ENCODE measurements at places on chromosomes 3 and 15.

GRCh38 chr3:43503067-43503728 is 118.6 kb downstream of the ANO10 start:
- no peak for DNase-seq

GRCh38 chr3:160296591-160296990 is 71.4 kb downstream of the C3orf80 start:
- DNase-seq = no peak

DNA sequence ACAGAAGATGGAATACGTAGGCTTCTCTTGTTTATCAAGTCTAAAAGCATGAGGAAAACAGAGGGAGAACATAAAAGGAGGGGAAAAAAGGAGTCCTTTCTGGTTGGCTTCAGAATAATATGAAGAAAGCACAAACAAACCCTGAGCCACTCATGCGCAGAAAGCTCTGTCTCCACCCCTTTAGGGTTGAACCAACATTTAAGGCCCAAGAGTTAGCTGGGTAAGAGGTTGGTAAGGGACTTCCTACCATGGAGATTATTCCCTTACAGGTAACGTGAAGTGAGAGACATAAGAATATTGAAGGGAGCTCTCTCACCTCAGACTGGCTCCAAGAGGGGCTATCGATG is 145.3 kb downstream of the RORA start:
- no peak for DNase-seq

DNA sequence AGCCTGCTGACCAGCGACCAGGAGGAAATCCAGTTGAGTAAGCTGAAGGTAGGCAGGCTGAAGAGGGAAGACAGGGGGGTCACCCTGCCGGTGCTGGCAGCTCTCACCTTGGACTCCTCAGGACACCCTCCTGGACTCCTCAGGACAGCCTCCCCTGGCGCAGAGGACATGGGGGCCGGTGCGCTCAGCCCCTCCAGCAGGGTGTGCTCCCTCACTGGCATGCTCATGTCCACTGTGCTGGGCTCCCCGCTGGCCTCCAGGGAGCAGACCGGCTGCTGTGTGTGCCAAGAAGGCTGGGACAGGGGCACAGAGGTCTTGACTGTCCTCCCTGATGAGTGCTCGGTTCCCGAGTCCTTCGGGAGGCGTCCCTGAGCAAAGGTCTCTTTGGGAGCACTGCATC is 183.6 kb downstream of the ATP10A start:
- no peak for DNase-seq

GRCh38 chr3:86792316-86792715 is 198.6 kb downstream of the VGLL3 start:
- DNase-seq = no peak

DNA sequence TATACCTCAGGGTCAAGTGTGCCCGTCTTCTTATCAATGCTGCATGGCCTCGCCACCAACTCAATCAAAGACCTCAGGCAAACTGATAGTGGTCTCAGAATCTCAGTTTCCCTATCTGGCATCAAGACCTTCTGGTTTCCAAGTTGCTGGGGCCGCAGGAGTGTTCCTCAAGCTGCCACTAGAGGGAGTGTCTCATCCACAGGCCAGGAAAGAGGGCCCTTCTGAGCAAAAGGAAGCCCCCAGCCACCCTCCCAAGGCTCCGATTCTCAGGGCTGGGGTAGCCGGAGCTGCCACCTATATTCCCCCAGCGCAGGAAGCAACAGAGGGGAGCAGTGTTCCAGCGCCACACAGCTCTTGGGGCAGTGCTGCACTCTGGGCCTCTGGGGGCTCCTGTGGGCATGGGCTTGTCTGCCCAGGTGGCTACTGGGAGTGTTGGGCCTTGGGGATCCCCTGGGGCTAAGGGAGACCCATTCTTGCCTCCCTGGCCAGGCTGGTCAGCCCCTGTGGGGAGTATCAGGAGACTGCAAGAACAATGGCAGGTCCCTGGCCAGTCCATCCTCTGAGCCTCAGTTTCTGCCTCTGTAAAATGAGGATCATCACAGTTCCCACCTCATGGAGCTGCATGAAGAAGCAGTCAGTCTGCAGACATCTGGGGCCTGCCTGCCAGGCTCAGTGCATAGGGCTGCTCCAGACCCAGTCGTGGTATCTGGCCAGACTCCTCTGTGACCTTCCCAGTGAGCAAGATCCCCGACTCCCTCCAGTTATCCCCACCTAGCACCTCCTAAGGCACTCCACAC is 23.4 kb upstream of the SEC13 start:
- DNase-seq = peak; percentile 38

GRCh38 chr3:197798863-197799262 is 7.8 kb downstream of the LRCH3 start:
- no peak for DNase-seq

GRCh38 chr3:155426524-155427230 is 133.2 kb upstream of the STRIT1 start:
- DNase-seq = no peak

- DNase-seq = no peak
Observed at GRCh38 chr3:48130321-48130904, 57.8 kb downstream of the CDC25A start.

DNA sequence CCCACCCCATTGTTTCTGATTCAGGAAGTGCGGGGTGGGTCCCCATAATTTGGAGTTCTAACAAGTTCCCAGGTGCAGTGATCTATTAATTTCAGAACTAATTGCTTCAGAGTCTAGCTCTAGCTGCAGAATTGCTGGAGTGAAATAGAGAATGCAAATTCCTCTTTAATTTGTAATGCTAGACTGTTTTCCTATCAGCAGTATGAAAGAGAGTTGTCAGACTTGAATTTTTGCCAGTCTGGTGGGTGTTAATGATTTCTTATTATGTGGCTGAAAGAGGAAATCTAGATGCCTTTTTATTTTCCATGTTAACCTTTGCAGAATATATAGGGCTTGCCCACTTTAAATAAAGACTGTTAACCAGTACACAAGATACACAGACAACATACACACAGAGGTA is 23.7 kb downstream of the APH1B start:
- DNase-seq = no peak

- DNase-seq = no peak
Observed at GRCh38 chr3:106108925-106109324, 240.1 kb upstream of the CBLB start.

GRCh38 chr3:15861163-15861562 is 63.4 kb upstream of the ANKRD28 start:
- no peak for DNase-seq

- DNase-seq = no peak
Observed at GRCh38 chr15:71538181-71538580, 272.2 kb upstream of the NR2E3 start.

- no peak for DNase-seq
Observed at GRCh38 chr3:127585163-127585812, 5.2 kb downstream of the TPRA1 start.

DNA sequence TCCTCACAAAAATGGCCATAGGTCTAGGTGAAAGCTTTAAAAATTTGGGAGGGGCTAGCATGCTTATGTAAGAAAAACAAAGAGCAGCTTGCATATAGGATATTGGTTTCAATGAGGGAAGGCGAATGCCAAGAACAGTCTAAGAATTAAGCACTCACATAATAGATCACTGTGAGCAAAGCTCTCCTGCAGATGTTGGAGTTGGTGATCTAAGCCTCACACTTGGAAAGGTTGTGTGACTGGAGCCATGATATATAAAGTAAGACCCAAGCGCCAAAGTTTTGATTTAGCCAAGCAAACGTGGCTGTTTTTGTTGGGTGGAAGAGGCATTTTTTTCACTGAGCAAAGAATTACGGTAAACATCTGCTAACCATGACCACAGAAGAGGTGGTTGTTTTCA is 237.5 kb downstream of the FOXP1 start:
- DNase-seq = no peak

DNA sequence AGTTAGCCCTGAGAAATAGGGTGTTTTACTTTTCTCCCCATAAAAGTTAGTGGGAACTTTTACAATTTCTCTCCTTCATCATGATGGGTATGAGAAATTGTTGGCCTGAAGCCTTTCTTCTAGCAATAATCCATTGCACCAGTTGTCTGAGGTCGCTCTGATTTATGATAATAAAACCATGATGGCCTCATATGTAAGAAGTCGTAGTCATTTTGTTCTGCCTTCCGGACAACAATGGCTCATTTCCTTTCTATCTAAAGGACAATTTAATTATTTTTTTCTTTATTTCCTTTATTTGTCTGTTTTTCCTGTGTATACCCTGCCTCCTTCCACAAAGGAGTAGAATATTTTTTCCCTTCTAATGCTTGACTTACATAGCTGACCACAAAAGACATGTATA is 31.6 kb upstream of the GNB4 start:
- no peak for DNase-seq

GRCh38 chr15:65631503-65631902 is 9.8 kb downstream of the SLC24A1 start:
- no peak for DNase-seq

- no peak for DNase-seq
Observed at GRCh38 chr3:122085673-122086072, 30.5 kb downstream of the CD86 start.

DNA sequence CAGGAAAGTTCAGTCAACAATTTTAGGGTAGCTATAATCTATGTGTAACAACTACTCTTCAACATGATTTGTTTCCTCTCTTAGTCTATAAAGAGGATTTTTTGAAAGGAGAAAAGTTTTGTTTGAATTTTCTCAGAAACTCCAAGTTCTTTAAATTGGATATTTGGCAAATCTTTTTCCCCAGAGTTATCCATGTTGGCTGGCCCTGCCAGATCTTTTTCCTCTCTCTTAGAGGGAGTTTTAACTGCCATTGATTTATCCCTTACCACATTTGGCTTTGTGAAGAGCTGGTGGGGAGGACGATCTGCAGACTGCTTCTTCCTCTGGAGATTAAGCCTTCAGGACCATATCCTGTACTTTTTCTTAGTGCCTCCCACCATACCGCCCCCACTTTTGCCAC is 64.9 kb upstream of the ROPN1 start:
- no peak for DNase-seq

GRCh38 chr3:143375698-143376097 is 256.1 kb downstream of the CHST2 start:
- DNase-seq = no peak

DNA sequence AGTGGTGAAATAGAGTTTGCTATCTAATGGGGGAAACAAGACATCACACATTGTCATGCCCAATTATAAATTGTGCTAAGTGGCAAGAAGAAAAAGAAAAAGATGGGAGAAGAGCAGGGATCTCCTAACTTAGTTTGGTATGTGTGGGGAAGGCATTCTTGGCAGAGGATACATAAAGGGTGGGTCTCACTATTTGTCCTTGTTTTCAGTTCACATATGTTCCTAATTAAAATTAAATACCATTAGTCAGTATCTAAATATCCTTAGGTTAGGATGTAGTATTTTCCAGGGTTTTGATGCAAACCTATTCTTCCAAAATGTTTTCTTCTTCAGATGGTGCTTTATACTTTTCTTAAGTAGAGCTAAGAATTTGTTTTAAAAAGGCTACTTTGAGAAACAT is 173.7 kb downstream of the B3GALNT1 start:
- no peak for DNase-seq

DNA sequence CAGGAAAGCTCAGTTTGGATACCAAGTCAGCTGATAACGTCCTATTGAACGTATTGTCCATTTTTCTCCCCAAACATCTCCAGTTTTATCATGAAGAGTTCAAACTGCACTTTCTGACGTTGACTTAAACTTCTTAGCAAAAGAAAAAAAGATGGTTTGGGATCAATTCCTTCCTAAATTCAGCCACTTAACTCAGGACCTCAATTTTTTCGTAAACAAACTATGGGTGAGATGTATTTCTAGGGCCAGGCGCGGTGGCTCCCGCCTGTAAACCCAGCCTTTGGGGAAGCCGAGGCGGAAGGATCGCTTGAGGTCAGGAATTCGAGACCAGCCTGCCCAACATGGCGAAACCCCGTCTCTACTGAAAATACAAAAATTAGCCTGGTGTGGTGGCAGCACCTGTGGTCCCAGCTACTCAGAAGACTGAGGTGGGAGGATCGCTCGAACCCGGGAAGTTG is 464 bp upstream of the MRPS25 start:
- DNase-seq = no peak
